Activated CD4-positive, CD25-positive, alpha-beta regulatory T cell treated with anti-CD3 and anti-CD28 coated beads, Interleukin-2, amount 50 U/mL, for 72 hours (primary cell): ENCODE measurements at places on chromosomes 3 and 15.

DNA sequence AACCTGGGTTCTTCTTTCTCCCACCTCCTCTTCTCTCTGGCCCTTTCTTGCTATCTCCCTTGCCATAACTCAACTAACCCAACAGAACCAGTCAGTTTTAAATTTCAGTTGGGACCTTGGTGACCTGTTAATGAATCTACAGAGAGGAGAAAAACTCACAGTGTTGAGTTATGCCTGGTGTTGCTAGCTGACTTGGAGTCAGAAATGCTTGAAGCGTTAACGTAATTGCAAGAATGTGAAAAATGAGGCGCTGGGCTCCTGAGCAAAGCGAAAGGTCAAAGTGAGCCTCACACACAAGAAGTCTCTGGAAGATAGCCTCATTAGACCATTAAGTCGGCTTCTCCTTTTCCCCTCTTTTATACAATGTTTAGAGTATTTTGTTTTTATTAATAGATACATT lies 18.4 kb downstream of the MEIS2 start:
- no peak for DNase-seq

DNA sequence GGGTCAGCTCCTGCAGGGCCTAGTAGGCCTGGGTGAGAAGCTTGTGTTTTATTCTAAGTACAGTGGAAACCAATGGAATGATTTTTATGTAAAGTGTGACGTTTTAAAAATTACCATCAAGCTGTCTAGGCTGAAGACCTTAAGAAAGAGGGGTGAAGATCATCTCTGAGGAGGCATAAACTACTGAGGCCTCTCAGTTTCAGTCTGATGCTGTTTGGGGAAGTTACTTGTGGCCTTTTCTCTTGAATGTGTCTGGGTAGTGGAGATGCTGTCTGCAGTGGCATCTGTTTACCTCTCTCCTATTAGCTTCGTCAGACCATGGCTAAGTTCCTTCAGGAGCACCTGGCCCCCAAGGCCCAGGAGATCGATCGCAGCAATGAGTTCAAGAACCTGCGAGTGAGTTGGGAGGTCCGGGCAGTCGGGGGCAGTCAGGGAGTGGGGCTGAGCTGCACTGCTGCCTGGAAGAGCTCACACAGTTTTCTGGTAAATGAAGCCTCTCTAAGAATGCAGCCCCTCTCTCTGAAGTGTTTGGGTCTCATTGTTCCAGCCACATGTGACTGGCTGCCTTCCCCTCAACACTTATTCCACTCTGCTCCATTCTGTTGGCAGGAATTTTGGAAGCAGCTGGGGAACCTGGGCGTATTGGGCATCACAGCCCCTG lies 1.9 kb downstream of the IVD start:
- DNase-seq, result no peak

DNA sequence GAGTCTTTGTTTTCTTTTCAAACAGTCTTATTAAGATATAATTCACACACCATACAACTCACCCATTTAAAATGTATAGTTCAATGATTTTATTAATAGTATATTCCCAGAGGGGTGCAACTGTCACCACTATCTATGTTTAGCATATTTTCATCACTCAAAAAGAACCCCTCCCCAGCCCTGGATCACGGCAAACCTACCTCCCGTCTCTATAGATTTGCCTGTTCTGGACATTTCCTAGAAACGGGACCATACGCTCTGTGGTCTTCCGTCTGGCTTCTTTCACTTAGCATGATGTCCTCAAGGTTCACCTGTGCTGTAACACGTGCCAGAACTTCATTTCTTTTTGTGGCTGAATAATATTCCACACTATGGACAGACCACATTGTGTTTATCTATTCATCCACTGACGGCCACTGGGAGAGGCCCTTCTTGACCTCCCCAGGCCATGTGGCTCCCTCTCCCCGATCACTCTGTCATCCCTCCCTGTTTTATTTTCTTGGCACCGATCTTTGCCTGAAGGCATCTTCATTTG lies 56.4 kb downstream of the IQSEC1 start:
- DNase-seq, result no peak

DNA sequence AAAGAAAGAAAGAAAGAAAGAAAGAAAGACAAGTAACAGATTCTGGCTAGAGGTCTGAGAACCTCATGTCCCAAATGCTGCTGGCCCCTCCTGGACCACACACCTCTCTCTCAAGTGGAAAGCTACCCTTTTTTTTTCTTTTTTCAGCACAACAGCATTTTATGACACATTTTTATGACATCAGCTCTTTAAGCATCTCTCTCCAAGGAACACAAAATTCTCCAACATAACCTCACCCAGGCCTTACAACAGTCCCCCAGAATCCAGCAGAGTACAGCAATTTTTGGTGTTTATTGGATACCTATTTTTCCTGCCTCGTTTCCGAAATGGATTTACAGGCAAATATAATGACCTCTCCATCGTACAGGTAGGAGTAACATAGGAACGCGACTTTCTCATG lies 11.2 kb upstream of the NTRK3 start:
- DNase-seq, result no peak

GRCh38 chr15:44296625-44297524 lies 8.4 kb downstream of the GOLM2 start:
- DNase-seq, result no peak

GRCh38 chr3:170869645-170870593 lies at the start of gene RPL22L1:
Gene RPL22L1, minus strand, starts transcription at chr3:170870195. Its CDS starts 28 bp downstream, at chr3:170870167.
- DNase-seq, result peak; percentile 89

- DNase-seq, result no peak
Measured at GRCh38 chr3:47097864-47098263, 66.0 kb downstream of the SETD2 start.

- DNase-seq, result no peak
Measured at GRCh38 chr3:135871311-135871710, 94.2 kb upstream of the PPP2R3A start.

GRCh38 chr3:69878254-69878653 lies 121.3 kb upstream of the SAMMSON start:
- no peak for DNase-seq

GRCh38 chr3:18531662-18532061 lies 106.5 kb upstream of the SATB1 start:
- no peak for DNase-seq

- no peak for DNase-seq
Measured at GRCh38 chr3:83902787-83903533, 1055.8 kb upstream of the CADM2 start.

DNA sequence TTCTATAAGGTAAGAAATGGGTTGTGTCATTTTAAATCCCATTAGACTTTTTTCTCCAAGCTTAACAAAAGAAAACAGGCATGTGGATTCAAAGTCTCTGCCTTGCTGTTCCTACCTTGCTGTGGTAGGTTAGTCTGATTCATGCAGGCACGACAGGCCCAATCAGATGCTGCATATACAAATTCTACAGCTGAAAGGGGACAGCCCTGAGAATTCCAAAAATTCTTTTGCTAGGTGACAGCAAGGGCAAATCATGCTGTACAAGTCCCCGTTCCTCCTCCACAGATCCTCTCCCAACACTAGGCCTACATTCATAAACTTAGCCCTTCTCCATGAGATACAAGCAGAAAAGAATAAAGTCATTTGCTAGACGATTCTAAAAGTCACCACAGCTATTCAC lies 161.2 kb upstream of the THBS1 start:
- DNase-seq, result no peak

DNA sequence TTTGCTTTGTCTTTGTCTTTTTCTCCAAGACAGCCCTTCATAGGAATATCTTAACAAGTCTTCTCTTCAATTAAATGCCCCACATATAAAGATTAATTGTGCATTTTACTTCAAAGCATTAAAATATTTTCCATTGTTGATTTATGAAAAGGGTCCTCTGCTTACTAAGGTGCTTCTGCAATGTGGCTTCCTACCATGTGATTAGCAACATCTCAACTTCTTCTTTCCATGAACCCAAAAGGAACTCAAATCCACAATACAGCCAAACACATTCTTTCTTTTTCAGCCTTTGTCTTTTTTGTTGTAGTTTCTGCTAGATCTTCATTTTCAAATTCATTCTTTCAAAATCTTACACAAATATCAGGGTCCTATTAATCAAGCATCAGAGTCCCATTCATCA lies 309.2 kb downstream of the NSUN3 start:
- DNase-seq, result no peak

GRCh38 chr3:5012367-5012766 lies 33.1 kb downstream of the BHLHE40 start:
- no peak for DNase-seq

GRCh38 chr15:28913171-28913765 lies 27.5 kb downstream of the APBA2 start:
- DNase-seq, result no peak

DNA sequence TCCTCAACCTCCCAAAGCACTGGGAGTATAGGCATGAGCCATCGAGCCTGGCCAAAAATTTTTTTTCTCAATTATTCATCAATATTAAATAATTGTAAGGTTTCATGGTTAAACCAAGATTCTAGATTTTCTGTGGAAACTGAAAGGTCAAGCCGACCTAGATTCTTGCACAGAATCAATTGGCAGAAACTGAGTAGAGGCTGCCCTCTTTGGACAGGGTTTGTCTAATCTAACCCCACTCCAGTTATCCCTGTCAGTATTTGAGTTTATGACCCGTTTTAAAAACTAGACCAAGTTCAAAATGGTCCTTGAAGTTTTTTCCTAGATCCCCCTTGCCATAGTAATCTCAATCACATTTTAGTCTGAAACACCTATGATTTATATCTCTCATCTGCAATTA lies 8.6 kb upstream of the ADAM10 start:
- DNase-seq, result no peak

DNA sequence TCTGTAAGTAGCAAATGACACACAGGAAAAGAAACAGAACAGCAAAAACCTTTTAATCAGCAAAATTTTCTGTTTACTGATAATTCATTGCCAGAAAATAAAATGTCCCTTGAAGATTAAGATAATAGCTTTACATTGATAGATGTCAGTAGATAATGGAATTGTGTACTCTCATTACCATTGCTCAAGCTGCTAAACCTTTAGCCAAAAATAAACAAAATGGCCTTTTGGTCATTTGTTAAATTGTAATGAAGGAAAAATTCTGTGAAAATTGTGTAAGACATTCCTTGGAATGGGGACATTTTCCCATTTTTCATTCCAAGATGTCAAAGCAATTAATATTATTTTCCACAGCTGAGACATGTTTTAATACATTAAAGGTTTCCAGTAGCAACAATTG lies 189.8 kb downstream of the PLOD2 start:
- no peak for DNase-seq

- no peak for DNase-seq
Measured at GRCh38 chr15:80798911-80799310, 19.7 kb downstream of the CEMIP start.

GRCh38 chr3:126672741-126673140 lies 17.8 kb upstream of the TXNRD3 start:
- no peak for DNase-seq

- DNase-seq, result peak; percentile 39
Measured at GRCh38 chr3:42013691-42014457, 52.0 kb upstream of the ULK4 start.

- no peak for DNase-seq
Measured at GRCh38 chr3:191889756-191890155, 428.8 kb downstream of the PYDC2 start.

GRCh38 chr15:76328958-76329357 lies 7.6 kb upstream of the ISL2 start:
- DNase-seq, result no peak

- DNase-seq, result no peak
Measured at GRCh38 chr3:58408906-58409305, 24.7 kb downstream of the PDHB start.

DNA sequence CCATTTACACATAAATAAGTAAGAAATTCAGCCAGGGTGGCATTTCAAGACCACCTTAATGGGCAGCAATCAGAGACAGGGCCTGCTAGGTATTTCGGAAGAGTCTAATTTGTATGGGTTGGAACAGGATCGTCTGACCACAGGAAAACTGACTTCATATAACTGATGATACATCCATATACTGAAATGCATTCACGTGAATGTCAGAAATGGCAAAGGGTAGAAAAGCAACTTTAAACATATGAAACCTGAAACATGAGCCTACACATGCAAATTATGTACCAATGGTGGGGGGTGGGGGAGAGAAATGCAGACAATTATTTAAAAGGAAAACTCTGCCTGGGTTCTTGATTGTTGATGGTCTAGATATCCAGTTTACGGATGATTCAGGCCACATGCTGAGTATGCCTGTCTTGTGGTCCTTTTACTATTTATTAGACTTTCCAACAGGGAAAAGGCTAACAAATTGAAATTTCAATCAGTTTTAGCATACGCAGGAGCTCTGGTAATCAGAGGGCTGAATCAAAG lies 582.2 kb downstream of the FOXP1 start:
- no peak for DNase-seq

- DNase-seq, result no peak
Measured at GRCh38 chr3:194312743-194313281, 38.3 kb downstream of the CPN2 start.

GRCh38 chr3:39637807-39638206 lies 170.3 kb downstream of the MOBP start:
- DNase-seq, result no peak

DNA sequence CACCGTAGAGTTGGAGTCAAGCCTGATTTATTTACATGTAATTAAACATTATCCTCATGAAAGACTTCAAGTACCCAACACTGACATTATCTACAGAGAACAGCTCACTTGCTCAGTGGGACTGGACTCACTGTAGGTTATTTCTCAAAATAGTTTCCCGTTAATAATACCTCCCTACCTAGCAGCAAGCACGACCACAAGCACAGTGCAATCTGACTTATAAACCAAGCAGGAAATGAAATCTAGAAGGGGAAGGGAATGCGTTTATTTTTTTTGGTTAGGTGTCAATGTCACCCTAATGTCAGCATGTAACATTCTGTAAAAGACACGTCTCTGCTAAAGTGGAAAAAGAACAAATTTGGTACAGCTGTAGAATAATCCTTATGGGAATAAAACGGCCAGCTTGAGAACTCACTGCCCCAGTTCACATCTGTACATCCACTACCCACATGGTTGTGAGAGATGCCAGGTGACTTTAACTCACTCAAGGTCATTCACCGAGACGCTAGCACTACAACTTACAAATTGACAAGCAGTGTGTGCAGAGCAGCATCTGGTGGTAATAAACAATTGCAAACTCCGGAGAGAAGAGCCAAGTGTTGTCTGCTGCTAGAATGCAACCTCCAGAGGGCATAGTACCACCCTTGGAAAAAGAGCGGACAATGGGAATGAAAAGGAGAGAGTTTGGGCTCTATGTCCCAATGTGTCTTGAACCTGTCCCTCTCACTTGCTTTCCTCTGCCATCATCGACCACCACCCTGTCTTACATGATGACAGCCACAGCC lies 242.5 kb downstream of the CADPS start:
- DNase-seq, result no peak

DNA sequence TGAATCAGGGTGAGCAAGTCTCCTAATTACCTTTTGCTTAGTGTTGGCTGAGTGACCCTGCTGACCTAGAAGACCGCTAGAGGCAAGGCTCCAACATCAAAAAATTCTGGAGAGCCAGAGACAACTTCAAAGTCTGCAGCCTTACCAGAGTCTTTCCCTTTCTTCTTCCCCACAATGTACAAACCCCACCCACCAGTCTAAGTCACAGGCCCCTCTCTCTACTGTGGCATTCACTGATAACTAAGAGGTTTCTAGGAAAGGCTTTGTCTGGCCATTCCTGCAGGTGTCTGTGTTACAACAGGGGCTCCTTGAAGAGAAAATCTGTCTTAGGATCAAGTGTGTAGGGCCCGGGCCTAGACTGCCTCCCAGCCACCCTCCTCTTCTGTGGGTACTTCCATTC lies 525 bp downstream of the MYH15 start:
- no peak for DNase-seq

- no peak for DNase-seq
Measured at GRCh38 chr3:37909067-37909911, 47.6 kb downstream of the CTDSPL start.
